ENCODE measurements at places on chromosomes 7 and 10.

DNA sequence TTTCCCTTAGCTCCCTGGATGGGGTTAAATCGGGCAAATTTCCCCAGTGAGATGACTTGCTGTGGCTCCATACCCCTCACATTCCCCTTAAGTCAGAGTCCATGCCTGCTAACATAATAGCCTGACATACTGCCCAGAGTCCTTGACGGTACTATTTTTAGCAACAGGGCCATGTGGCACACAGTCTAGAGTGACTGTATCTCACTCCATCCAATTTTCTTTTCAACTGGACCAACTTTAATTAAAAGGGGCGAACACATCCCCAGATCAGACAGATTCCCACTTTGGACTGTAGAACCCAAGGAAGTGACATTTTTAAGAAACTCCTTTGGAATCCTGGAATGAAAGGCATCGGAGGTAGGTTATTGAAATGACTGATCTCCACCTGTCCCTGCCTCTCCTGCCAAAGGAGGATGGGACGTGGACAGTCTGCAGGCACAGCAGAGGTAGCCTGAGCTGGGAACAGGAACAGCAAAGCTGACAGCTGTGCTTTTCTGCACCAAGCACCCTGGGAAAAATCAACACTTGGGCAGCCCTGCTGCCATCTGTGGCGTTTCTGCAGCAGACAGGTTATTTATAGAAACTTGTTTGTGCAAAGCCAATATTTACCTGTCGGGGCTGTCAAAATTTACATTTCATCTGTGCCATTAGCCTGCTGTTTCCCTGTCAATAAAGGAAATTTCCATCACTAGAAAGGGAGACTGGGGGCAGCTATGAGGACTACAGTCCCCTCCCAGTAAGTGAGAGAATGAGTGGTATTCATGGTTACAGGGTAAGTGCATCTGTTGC is 221.5 kb upstream of the AOAH start:
- DNase-seq = no peak

DNA sequence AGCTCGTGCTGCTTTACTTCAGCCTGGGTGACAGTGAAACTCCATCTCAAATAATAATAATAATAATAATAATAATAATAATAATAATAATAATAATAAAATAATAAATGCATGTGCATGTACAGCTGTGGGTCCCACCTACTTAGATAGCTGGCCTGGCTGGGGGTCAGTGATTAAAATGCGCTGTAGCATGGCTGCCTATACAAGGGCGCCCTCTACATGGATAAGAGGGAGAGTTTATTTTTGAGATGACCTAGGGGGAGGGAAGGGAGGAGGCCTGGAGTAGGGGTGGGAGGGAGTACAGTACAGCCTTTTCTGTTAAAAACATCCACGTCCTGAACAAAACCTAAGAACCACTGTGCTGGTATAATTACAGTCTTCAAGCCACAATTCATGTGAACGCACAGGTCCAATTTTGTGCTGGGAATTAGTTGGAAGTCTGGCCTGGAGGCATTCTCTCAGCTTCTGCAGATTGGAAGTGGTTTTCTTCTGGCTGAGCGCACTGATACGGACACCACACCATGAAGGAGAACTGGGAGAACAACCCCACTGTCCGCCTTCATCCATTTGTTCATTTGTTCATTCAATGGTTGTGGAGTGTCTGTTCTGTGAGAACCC is 146.5 kb downstream of the TMEM178B start:
- DNase-seq = no peak

GRCh38 chr10:25026463-25026862 is 10.1 kb downstream of the THNSL1 start:
- no peak for DNase-seq

- DNase-seq = no peak
Observed at GRCh38 chr10:102358712-102359382, 36.7 kb upstream of the NFKB2 start.

DNA sequence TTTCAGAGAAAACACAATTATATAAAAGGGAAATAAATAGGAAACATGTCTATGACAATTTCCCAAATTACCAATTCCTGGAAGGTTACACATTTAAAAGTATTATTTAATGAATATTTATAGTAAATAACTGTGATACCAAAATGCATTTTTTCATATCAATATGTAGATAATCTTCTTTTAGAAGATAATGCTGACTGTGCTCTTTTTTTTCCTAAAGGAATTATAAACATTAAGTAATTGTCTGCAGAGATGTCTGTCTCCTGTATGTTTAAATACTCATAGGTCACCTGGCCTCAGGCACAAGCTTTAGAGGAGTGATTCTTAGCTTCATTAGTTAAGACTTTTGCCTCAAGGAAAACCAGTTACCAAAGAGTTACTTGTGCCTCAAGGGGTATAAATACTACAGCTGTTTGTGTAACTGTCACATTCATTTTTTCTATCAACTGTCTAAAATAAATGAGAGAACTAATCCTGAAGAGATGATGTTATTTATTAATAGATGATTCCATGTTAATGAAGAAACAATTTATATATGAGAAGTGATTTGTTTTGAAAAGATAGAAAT is 77.1 kb downstream of the DNAJC1 start:
- DNase-seq = no peak

DNA sequence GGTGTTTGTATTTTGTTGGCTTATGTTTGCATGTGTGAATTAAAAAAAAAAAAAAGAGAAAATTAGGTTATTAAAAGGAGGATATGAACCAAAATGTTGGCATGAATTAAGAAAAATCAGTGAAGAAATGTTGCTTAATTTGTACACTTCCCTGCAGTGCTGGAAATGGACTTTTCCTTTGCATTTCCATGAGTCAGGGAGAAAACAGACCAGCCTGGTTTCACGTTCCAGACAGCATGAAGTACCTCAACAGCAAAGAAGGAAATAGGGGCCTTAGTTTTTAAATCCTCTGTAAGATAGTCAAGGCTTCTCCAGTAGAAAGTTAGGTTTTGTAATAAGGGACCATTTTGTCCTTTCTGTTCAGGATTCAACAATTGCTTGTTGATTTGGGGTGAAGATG is 159.7 kb downstream of the CELF2 start:
- no peak for DNase-seq

GRCh38 chr7:157414702-157415096 is 77.9 kb downstream of the DNAJB6 start:
- DNase-seq = no peak
